Activated effector memory CD4-positive, alpha-beta T cell treated with anti-CD3 and anti-CD28 coated beads, Interleukin-2, amount 50 U/mL, for 16 hours (primary cell): ENCODE measurements at places on chromosomes 1 and 21.

GRCh38 chr1:201053155-201053860 lies 29.8 kb upstream of the KIF21B start:
- DNase-seq = no peak

DNA sequence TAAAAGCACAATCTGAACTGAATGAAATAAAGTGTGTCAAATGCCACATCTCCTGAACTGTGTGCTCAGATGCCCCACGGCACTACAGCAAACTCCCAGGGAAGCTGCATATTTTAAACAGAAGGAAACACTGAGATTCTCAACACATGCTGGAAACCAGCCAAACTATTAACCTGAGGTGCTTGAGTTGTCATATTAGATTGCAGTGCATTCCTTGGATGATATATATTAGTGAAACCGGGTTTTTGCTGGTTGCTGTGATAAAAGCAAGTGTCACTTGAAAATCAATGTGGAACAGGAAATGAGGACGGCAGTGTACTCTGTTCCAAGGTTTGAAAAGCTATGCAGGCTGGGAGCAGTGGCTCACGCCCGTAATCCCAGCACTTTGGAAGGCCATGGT lies 8.7 kb downstream of the SYNJ1 start:
- DNase-seq = no peak

GRCh38 chr1:51997974-51998382 lies 7.5 kb upstream of the RAB3B start:
- DNase-seq = no peak

DNA sequence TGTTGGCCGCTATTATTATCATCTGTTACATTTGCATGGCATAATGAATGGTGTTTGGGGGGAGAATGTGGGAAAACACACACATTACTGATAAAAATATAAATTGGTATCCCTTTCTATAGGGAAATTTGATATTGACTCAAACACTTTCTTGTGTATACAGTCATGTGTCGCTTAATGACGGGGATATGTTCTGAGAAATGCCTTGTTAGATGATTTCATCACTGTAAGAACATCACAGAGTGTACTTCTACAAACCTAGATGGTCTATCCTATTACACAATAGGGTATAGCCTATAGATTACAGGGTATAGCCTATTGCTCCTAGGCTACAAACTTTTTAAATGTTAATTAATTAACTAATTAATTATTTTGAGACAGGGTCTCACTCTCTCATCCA lies 67.2 kb upstream of the B3GALNT2 start:
- no peak for DNase-seq

DNA sequence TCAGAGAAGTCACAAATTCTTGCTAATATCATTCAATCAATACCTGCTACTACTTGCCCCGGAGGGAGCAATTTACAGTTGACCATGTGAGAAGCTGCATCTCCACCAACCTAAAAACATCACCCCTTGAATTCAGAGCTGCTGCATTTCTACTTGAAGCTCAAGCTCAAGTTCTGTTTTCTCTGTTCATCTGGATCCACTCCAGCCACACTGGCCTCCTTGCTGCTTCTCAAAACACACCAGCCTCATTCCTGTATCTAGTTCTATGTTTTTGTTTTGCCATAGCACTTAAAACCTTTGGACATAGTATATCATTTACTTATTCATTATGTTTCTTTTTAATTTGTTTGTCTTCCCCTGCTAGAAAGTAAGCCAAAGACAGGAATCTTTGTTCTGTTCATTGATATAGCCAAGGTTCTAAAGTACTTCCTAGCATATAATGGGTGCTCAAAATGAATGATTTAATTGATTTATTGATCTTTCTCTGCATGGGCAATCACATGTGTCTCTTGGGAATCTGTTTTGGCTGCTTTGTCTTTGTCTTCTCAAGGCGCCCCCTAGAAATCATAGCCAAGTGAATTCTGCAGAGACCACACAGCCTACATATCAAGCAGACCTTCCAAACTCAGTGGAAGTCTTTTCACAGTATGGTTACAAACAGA lies 23.6 kb downstream of the SYF2 start:
- no peak for DNase-seq

GRCh38 chr1:110159168-110159567 lies 8.9 kb downstream of the SLC6A17 start:
- DNase-seq = no peak

DNA sequence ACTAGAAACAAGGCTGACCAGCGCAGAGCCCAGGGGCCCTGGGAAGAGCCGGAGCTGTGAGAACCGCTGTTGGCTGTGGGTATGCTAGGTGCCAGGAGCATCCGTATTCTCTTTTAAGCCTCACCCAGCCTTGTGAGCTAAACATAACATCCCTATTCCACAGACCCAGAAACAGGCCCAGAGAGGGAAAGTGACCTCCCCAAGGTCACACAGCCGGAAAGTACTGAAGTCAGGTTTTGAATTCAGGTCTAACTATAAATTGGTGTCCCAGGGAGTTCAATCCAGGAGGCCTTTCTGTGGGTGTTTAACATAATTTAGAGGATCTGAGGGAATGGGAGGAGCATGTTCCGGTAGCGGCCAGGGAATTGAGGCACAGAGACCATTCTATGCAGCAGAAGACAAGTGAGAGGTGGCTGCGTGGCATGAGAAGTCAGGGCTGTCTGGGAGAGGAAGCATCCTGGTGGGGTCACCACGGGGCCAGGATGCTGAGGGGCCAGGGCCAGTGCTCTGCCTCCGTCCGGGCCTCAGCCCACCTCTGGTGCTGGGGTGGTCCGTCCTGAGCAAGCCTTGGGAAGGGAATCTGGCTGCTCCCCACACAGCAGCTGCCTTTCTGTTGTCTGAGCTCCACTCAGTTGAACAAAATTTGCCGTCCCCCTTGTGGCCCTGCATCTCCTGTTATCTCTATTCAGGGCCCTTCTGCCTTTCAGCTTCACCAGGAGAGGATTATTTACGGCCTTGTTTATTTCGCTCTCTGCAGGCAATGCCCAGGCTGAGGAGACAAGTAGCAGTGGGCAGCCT lies 338.8 kb upstream of the VAMP3 start:
- DNase-seq = no peak

DNA sequence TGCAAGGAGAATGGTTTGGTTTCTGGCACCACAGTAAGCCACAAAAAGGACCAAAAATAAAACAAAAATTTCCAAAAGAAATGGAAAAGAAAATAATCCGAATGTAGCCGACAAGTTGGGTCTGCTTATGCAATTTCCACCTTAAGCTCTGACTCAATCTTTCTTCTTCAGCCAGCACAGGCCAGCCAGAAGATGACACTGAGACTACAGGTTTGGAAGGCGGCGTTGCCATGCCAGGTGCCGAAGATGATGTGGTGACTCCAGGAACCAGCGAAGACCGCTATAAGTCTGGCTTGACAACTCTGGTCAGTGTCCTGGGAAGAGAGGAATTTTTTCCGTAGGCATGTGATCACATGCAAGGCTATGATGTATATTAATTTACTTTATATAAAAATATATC lies 23.4 kb downstream of the PDPN start:
- no peak for DNase-seq
